ENCODE measurements at places on chromosomes 6 and 20. TPM values are rescaled to one million over a fixed set of nuclear protein-coding genes. Genes with fewer than 3 reads are reported as not detected.

Gene PPP1R3D
- total RNA-seq, result 2.4 TPM

GRCh38 chr6:153787341-153787606 lies 251.8 kb upstream of the OPRM1 start:
- H3K4me3 ChIP-seq, result no peak overlapping the region
- no peak for DNase-seq
- H3K27ac ChIP-seq, result no peak overlapping the region
- H3K4me1 ChIP-seq, result peaks cover 25% of the 10 kb centered on the region
- H3K36me3 ChIP-seq, result no peaks in the 10 kb centered on the region

Gene VWA7
- total RNA-seq, result 3.1 TPM

Gene MUC22
- total RNA-seq, result not detected

DNA sequence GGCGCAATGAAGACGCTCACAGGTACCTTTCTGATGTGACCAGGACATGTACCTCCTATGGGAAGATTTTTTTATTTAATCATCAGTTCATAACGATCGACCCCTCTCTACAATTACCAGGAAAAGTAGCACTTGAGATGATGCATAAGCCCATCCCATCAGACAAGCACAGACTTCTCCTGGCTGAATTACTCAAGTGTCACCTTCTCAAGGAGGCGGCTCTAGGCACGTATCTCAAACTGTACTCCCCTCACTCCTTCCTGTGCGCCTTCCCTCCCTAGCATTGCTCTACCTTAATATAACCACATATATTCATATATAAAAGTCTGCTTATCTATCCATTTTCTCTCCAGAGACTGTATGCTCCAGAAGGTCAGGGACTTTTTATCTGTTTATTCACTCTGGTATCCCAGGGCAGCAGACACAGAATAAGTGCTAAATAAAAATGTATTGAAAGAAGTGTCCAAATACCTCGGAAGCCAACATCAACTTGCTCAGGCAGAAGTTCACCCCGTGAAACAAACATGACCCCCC lies 71.5 kb downstream of the CNKSR3 start:
- peaks cover 18% of the 10 kb centered on the region for H3K36me3 ChIP-seq
- no peak for DNase-seq
- no peak overlapping the region for H3K4me3 ChIP-seq
- no peaks in the 10 kb centered on the region for H3K27me3 ChIP-seq
- H3K4me1 ChIP-seq, result no peaks in the 10 kb centered on the region
